ENCODE measurements at places on chromosomes 3 and 15. TPM values are rescaled to one million over a fixed set of nuclear protein-coding genes. Genes with fewer than 3 reads are reported as not detected.
A peak's percentile ranks its signal among the peaks of the same experiment; 100 is the strongest.

- DNase-seq: no peak
Observed at GRCh38 chr15:39282663-39283208, 298.1 kb upstream of the THBS1 start.

DNA sequence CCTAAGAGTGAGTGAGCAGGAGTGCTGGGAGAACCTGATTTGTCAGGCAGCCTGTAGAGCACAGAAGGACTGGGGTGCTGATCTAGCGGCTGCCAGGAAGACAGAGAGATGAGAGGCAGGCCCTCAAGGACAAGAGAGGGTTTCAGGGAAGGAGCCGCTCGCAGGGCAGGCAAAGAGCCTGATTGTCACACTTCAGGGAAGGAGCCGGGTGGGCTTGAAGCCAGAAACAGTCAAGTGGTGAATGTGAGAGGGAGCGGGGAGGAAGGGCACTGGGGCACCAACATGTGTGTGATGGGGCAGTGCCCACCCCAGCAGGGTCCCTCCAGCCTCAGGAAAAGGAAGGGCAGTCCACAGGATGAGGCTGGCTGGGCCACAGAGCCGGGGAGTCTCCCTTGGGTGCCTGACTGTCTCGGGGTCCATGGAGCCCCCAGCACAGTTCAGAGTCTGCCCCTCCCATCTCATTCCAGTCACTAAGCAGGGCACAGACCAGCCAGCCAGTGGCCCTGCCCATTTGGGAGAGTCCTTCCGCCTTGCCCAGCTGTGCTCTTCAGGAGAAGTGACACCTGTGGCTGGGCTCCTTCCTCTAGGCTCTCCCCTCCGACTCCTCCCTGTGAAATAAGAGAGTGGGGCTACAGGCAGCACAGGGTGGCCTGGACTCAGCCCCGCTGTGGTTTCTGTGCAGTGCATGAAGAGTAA lies 148.6 kb downstream of the RAB11A start:
- DNase-seq: no peak

DNA sequence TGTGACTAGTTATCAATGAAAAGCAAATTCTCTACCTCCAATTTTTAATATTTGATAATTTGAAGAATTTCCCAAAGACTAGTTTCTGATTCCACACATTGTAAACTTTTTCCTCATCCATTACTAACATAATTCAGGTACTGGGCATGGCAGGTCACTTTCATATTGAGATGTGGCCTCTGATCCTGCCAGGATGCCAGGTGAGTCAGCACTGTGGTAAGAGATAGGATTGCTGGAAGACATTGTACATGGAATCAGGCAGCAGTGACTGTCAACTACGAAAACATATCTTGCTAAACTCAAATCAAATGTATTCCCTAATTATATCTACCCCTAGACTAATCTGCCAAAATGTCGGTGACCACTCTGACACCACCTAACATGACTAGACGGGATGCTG lies 33.2 kb upstream of the POU1F1 start:
- peak; percentile 34 for DNase-seq

- no peak for DNase-seq
Observed at GRCh38 chr15:62848632-62849050, 193.9 kb upstream of the TPM1 start.

DNA sequence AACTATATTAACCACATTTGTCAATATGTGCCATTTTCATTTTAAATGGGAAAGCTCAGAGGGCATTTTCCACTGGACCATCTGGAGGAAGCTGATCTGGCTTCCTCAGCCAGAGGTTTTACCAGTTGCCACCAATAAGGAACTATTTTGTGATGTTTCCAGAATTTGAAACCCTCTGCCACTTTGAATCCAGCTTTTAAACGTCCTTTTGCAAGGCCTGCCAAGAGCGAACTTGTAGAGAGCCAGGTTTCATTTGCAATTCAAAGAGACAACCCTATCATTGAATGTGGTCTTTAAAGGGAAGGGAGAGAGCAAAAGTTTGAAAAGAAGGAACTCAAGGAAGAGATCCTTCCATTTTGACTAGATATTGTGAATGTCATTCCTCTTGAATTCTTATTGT lies 123.3 kb upstream of the CHL1 start:
- DNase-seq: no peak

- no peak for DNase-seq
Observed at GRCh38 chr15:90599644-90600043, 69.9 kb downstream of the CRTC3 start.

- DNase-seq: no peak
Observed at GRCh38 chr3:30893678-30894325, 659 bp downstream of the GADL1 start.

Gene SLC9C1
- not detected for total RNA-seq

Gene CHST13
- total RNA-seq: not detected

Gene NDN
- 98.8 TPM for total RNA-seq

Gene CHRFAM7A
- total RNA-seq: 8.6 TPM

Gene PRTG
- total RNA-seq: 29.2 TPM

Measured in Caki2 (cell line).